ENCODE measurements at places on chromosomes 1 and 21. TPM values are rescaled to one million over a fixed set of nuclear protein-coding genes. Genes with fewer than 3 reads are reported as not detected.

GRCh38 chr1:29754573-29755375 is 518.5 kb downstream of the PTPRU start:
- H3K4me3 ChIP-seq, result no peak overlapping the region
- H3K36me3 ChIP-seq, result no peaks in the 10 kb centered on the region
- DNase-seq, result no peak
- H3K27me3 ChIP-seq, result no peaks in the 10 kb centered on the region

DNA sequence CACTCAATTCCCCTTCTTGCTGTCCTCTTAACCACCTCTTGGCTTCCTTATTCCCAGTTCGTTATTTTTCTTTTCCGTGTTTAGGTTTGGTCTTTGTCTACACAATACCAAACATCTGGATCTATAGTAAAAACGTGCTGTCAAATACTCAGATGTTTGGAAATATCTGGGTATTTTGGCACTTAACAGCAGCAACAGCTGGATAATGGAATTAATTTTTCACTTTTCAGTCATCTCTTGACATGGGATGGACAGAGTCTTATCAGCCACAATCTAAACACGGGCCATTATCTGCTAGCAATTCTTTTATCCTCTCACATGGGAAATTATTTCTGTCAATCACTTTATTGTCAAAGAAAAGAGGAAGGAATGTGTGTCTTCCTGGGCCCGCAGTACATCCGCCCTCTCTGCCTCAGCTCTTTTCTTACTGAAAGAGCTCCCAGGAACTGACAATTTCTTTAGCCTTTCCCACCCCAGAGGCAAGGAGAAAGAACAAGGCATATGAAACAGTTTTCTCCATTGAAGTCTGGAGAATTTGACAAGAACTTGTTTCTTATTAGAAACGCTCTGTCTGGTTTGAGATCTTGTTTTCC is 13.4 kb downstream of the NHLH2 start:
- no peaks in the 10 kb centered on the region for H3K36me3 ChIP-seq
- H3K4me3 ChIP-seq, result no peak overlapping the region
- no peaks in the 10 kb centered on the region for H3K4me1 ChIP-seq
- no peaks in the 10 kb centered on the region for H3K27me3 ChIP-seq
- no peak for DNase-seq

DNA sequence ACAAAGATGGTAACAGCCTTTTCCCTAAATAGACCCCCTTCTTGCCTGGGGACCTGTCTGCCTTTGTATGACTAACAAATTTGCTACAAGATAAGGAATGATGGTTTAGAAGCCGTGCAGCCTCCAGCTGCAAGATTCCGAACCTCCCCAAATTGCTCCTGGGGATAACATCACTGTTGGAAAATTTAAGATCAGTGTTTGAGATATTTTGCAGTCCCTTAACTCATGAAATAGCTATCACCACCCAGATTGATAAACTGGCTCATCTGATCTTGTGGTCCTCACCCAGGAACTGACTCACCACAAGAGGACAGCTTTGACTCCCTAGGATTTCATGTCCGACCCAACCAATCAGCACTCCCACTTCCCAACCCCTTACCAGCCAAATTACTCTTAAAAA is 254.7 kb downstream of the USH2A start:
- H3K4me3 ChIP-seq, result no peak overlapping the region
- H3K36me3 ChIP-seq, result no peaks in the 10 kb centered on the region
- H3K4me1 ChIP-seq, result no peaks in the 10 kb centered on the region
- no peak for DNase-seq

GRCh38 chr1:241994171-241994570 is 4.7 kb downstream of the MAP1LC3C start:
- H3K4me3 ChIP-seq, result no peak overlapping the region
- no peak for DNase-seq
- H3K27ac ChIP-seq, result no peak overlapping the region
- H3K4me1 ChIP-seq, result no peaks in the 10 kb centered on the region

DNA sequence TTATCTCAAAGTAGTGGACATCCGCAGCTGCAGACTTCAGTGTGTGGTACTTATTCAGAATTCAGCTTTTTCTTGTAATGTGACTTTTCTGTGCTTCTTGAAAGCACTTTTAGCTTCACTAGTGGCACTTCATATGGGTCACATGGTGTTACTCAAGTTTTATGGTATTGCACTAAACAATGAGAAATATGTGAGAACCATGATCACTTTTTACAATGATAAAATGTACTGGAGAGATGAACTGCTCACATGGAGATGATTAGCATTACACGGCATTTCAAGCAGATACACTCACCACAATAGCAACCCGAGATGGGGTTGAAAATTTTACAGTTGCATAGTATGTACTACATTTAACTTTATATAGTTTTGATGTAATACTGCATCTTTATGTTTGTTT is 40.1 kb upstream of the GPR52 start:
- no peaks in the 10 kb centered on the region for H3K36me3 ChIP-seq
- no peak overlapping the region for H3K27ac ChIP-seq
- DNase-seq, result no peak

DNA sequence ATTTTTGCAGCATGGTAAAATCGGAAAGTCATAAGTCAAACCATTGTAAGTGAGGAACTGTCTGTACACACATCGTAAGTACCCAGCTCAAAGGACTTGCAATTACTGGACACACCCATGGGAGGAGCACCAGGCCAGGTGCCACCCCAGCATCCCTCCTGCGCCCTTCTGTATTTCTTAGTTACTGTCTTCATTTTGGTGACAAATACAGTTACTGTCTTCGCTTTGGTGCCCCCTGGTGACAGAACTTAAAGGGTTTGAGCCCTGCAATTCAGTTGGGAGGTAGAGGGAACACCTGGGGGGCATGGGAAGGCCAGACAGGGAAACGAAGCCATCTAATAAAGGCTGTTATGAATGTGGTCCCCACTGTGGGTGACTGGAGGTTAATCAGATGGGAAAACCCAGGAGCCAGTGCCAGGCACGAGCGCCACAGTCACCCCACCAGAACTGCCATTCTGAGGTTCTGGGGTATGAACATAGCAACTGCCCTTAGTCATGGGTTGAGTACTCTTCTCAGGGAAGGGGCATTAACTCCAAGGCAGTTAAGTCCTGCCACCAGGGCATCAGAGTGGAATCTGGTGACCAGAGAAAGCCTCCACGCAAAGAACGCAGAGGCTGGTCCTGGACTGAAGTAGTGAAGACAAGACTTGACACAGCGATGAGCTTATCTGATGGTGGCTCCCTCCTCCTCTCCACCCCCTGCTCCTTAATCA is 612.9 kb downstream of the PTPRU start:
- peak; percentile 9 for DNase-seq
- no peak overlapping the region for H3K27ac ChIP-seq
- no peak overlapping the region for H3K4me3 ChIP-seq

GRCh38 chr1:205800427-205800826 is 12.6 kb downstream of the SLC41A1 start:
- H3K27ac ChIP-seq, result no peak overlapping the region
- H3K27me3 ChIP-seq, result no peaks in the 10 kb centered on the region
- DNase-seq, result no peak
- no peaks in the 10 kb centered on the region for H3K36me3 ChIP-seq
- peaks cover 15% of the 10 kb centered on the region for H3K4me1 ChIP-seq

DNA sequence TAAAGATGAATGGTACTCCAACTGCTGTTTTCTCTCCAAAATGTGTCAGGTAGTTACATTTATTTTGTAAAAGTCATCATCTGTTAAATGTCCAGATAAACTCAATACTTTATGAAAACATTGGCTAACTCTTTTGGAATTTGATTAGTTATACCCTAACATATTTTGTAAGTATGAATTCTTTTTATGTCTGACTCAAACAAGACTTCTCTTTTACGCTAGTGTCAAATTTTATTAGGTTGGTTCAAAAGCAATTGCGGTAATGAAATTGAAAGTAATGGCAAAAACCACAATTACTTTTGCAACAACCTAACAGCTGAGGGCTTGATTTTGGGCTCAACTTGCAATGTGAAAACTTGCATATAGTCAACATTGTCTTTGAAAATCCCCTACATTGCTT is 41.0 kb upstream of the USP25 start:
- H3K4me3 ChIP-seq, result no peak overlapping the region
- H3K27me3 ChIP-seq, result no peaks in the 10 kb centered on the region
- H3K36me3 ChIP-seq, result no peaks in the 10 kb centered on the region
- H3K4me1 ChIP-seq, result no peaks in the 10 kb centered on the region
- DNase-seq, result no peak

GRCh38 chr1:85090225-85090624 is 41.9 kb upstream of the MCOLN3 start:
- H3K4me1 ChIP-seq, result no peaks in the 10 kb centered on the region
- no peaks in the 10 kb centered on the region for H3K27me3 ChIP-seq
- H3K27ac ChIP-seq, result no peak overlapping the region
- H3K4me3 ChIP-seq, result no peak overlapping the region
- DNase-seq, result no peak

- H3K27me3 ChIP-seq, result no peaks in the 10 kb centered on the region
- H3K4me3 ChIP-seq, result peak overlapping the region; percentile 80
- peak overlapping the region; percentile 98 for H3K27ac ChIP-seq
- DNase-seq, result no peak
- peaks cover 11% of the 10 kb centered on the region for H3K4me1 ChIP-seq
Observed at GRCh38 chr1:151612501-151613281, 841 bp downstream of the SNX27 start.

- H3K4me3 ChIP-seq, result no peak within 1 kb of the TSS
- DNase-seq, result no peak
- H3K36me3 ChIP-seq, result no peaks in the 10 kb centered on the region
- H3K27me3 ChIP-seq, result no peaks in the 10 kb centered on the region
- peaks cover 3% of the 10 kb centered on the region for H3K4me1 ChIP-seq
Observed at GRCh38 chr1:183185941-183186490, at the start of gene LAMC2. Gene LAMC2, plus strand, starts transcription at chr1:183186264. Its CDS starts 89 bp downstream, at chr1:183186353.

- no peaks in the 10 kb centered on the region for H3K27me3 ChIP-seq
- no peaks in the 10 kb centered on the region for H3K36me3 ChIP-seq
- no peaks in the 10 kb centered on the region for H3K4me1 ChIP-seq
- no peak overlapping the region for H3K4me3 ChIP-seq
- H3K27ac ChIP-seq, result no peak overlapping the region
Observed at GRCh38 chr1:192632641-192633532, 3.1 kb upstream of the RGS13 start.

GRCh38 chr1:181445436-181445835 is 37.9 kb upstream of the CACNA1E start:
- no peaks in the 10 kb centered on the region for H3K27me3 ChIP-seq
- no peak overlapping the region for H3K4me3 ChIP-seq
- no peaks in the 10 kb centered on the region for H3K4me1 ChIP-seq
- H3K27ac ChIP-seq, result no peak overlapping the region

DNA sequence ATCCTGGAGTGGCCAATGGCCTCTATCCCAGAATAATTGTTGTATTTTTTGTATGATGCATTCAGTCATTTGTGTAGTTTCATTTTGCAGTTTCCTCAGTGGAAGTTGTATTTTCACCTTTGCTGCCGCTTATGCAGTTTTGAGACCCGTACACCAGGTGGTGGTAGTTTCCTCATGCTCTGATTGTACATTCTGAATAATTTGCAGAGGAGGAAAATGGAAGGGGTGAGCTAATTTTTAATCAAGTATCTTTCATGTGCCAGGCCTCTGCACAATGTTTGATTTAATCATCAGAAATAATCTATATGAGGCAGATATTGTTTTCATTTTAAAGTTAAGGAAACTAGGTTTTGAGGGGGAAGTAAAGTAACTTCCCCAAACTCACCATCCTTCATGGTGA is 29.5 kb downstream of the HLX start:
- DNase-seq, result no peak
- H3K27ac ChIP-seq, result no peak overlapping the region
- H3K4me1 ChIP-seq, result no peaks in the 10 kb centered on the region
- no peak overlapping the region for H3K4me3 ChIP-seq
- H3K36me3 ChIP-seq, result no peaks in the 10 kb centered on the region

GRCh38 chr1:6367381-6368012 is 26.1 kb downstream of the ACOT7 start:
- H3K27ac ChIP-seq, result no peak overlapping the region
- no peak for DNase-seq
- H3K4me3 ChIP-seq, result no peak overlapping the region
- H3K27me3 ChIP-seq, result no peaks in the 10 kb centered on the region
- H3K4me1 ChIP-seq, result peaks cover 34% of the 10 kb centered on the region

GRCh38 chr1:17122521-17123164 is 3.4 kb upstream of the PADI2 start:
- no peaks in the 10 kb centered on the region for H3K4me1 ChIP-seq
- H3K36me3 ChIP-seq, result no peaks in the 10 kb centered on the region
- DNase-seq, result no peak
- no peak overlapping the region for H3K4me3 ChIP-seq
- no peaks in the 10 kb centered on the region for H3K27me3 ChIP-seq
- H3K27ac ChIP-seq, result no peak overlapping the region

- no peak for DNase-seq
- H3K27ac ChIP-seq, result no peak overlapping the region
Observed at GRCh38 chr1:209531549-209531948, 52.0 kb upstream of the CAMK1G start.

- peak overlapping the region; percentile 11 for H3K4me3 ChIP-seq
- no peaks in the 10 kb centered on the region for H3K27me3 ChIP-seq
- no peaks in the 10 kb centered on the region for H3K36me3 ChIP-seq
- H3K4me1 ChIP-seq, result peaks cover 10% of the 10 kb centered on the region
- peak overlapping the region; percentile 27 for H3K27ac ChIP-seq
Observed at GRCh38 chr1:1019122-1019999, 559 bp upstream of the AGRN start.

- H3K36me3 ChIP-seq, result no peaks in the 10 kb centered on the region
- no peak overlapping the region for H3K4me3 ChIP-seq
- H3K4me1 ChIP-seq, result no peaks in the 10 kb centered on the region
- no peak overlapping the region for H3K27ac ChIP-seq
- H3K27me3 ChIP-seq, result no peaks in the 10 kb centered on the region
- DNase-seq, result no peak
Observed at GRCh38 chr21:44539046-44539445, 949 bp downstream of the KRTAP10-1 start.

GRCh38 chr1:168958562-168959289 is 147.8 kb upstream of the ATP1B1 start:
- no peaks in the 10 kb centered on the region for H3K27me3 ChIP-seq
- H3K4me1 ChIP-seq, result no peaks in the 10 kb centered on the region
- no peaks in the 10 kb centered on the region for H3K36me3 ChIP-seq
- H3K27ac ChIP-seq, result no peak overlapping the region
- no peak for DNase-seq
- no peak overlapping the region for H3K4me3 ChIP-seq

GRCh38 chr1:94270801-94271203 is 33.4 kb upstream of the ARHGAP29 start:
- H3K27me3 ChIP-seq, result no peaks in the 10 kb centered on the region
- H3K4me1 ChIP-seq, result no peaks in the 10 kb centered on the region
- H3K4me3 ChIP-seq, result no peak overlapping the region
- no peaks in the 10 kb centered on the region for H3K36me3 ChIP-seq
- no peak overlapping the region for H3K27ac ChIP-seq

GRCh38 chr1:39737546-39738169 is 1.0 kb upstream of the PPIE start:
- H3K4me1 ChIP-seq, result peaks cover 17% of the 10 kb centered on the region
- no peak for DNase-seq
- peaks cover 9% of the 10 kb centered on the region for H3K36me3 ChIP-seq
- H3K27ac ChIP-seq, result no peak overlapping the region
- no peaks in the 10 kb centered on the region for H3K27me3 ChIP-seq
- H3K4me3 ChIP-seq, result no peak overlapping the region

ZFYVE9 gene
- 5.0 TPM for total RNA-seq

C8A gene
- not detected for total RNA-seq

PPIAL4G gene
- total RNA-seq, result 0.37 TPM

NUP210L gene
- total RNA-seq, result not detected

UBAP2L gene
- total RNA-seq, result 186 TPM

INTS11 gene
- total RNA-seq, result 161 TPM

PPFIA4 gene
- total RNA-seq, result 2.4 TPM

Measured in naive thymus-derived CD4-positive, alpha-beta T cell (primary cell).